Activated CD4-positive, alpha-beta T cell treated with anti-CD3 and anti-CD28 coated beads, Interleukin-10, Interleukin-2, amounts not matched to agents 100 ng/mL and 50 ng/mL, durations not matched to agents 16 hours and 8 hours (primary cell): ENCODE measurements at places on chromosomes 7 and 10.

DNA sequence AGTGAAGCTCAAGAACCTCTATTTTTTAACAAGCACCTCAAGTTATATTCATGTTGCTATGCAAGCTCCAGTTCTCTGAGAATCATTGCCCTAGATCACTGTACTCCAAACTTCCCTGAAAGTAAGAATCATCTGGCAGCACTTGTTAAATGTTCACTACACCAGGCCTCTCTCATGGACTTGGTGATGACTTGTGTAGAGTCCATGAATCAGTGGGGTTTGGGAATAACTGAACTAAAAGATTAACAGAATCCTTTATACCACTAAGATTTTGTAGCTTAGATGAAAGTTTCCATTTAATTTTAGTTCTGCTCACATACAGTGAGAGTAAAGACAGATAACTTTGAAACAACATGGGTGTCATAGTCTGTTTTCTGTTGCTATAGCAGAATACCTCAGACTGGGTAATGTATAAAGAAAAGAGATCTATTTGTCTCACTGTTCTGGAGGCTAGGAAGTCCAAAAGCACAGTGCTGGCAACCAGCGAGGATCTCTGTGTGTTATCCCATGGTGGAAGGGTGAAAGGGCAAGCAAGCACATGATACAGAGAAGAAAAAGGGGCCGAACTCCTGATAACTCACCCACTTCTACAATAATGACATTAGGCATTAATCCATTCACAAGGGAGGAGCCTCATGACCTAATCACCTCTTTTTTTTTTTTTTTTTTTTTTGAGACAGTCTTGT lies 27.9 kb upstream of the AOAH start:
- DNase-seq = no peak

- DNase-seq = no peak
Observed at GRCh38 chr7:1754345-1754908, 84.3 kb downstream of the ELFN1 start.

- peak; percentile 42 for DNase-seq
Observed at GRCh38 chr10:6669269-6669859, 89.3 kb upstream of the PRKCQ start.

DNA sequence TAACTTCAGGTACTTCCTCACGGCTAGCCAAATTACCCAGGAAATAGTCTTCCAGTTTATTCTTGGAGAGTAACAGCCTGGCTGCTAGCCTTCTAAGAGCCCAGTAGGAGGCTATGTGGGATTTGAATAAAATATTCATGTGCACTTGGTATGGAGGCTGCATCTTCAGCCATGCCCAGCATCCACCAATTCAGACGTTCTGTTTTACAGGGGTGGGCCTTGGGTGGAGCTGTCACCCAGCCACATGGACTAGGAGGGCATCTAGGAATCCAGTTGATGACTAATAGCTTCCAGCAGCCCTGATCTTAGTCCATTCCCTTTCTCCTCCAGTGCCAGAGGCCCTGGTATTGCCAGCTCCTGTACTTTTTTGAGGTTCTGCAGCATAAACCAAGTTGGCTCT lies 66.3 kb upstream of the ZRANB1 start:
- no peak for DNase-seq

- no peak for DNase-seq
Observed at GRCh38 chr10:131574363-131574706, 262.8 kb upstream of the TCERG1L start.

- DNase-seq = peak; percentile 41
Observed at GRCh38 chr7:90708841-90709317, 112.8 kb downstream of the CDK14 start.

DNA sequence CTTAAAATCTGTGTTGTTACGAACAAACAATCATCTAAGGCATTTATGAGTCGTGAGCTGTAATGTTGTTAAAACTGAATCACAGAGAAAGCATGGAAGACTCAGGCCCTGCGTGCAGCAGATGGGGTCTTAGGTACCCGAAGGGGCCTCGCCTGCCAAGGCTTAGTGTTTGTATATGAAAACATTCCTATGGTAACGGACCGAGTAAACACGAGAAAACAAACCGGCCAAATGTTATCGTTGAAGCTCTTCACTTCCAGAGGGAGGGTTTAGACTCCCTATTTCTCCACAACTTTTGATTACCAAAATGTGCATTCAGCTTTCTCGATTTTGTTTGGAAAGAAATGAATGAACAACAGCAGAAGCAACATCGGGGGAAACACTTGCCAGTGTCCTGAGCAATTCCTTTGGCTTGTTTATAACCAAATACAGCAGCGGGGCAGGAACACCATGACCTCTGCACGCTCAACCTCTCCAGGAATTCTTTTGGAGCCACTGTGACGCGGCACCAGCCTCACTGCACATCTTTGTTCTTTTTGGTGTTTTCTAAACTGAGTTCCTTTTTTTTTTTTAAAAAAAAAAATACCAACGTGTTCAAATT lies 121.6 kb upstream of the KLF6 start:
- no peak for DNase-seq

DNA sequence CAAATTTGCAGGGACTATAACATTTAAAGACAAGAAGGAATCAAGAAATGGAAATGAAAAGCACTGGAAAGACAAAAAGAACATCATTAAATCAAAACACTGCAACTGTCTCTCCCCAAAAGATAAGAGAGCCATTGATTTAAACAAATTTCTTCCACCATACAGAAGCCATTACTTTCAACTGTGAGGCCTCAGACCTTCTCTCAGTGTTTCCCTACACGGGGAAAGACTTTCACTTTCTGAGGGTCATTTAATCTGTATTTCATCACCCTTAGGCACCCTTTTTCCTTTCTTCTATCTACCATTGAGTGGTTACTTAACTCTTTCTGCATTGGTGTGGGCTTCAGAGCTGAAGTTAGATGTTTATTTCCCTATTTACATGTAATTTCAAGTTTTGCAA lies 47.5 kb downstream of the CCDC172 start:
- DNase-seq = no peak

DNA sequence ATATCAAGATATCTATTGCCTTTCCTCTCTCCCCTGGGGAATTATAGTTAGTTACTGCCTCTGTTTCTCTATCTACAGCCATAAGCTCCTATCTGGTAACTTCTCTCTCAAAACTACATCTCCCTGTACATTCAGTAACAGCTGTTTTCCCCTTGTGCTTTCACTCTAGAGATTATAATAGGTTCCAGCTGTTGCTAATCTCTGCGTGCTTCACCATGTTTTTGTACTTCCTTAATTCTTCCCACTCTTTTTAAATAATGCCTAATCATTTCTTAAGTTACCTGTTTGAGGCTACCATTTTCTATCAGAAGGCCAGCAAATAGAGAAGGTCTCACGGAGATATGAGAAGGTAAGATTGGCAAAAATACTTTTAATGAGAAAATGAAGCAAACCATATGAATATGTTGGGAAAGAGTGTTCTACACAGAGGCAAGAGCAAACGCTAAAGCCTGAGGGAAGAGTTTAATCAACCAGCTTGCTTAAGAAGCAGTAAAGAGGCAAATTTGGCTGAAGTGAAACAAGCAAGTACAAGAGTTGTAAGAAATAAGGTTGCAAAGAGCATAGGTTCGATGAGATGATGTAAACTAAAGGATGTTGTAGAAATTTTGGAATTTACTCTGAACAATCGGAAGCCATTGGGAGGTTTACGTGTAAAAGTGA lies 101.9 kb upstream of the HGF start:
- no peak for DNase-seq

DNA sequence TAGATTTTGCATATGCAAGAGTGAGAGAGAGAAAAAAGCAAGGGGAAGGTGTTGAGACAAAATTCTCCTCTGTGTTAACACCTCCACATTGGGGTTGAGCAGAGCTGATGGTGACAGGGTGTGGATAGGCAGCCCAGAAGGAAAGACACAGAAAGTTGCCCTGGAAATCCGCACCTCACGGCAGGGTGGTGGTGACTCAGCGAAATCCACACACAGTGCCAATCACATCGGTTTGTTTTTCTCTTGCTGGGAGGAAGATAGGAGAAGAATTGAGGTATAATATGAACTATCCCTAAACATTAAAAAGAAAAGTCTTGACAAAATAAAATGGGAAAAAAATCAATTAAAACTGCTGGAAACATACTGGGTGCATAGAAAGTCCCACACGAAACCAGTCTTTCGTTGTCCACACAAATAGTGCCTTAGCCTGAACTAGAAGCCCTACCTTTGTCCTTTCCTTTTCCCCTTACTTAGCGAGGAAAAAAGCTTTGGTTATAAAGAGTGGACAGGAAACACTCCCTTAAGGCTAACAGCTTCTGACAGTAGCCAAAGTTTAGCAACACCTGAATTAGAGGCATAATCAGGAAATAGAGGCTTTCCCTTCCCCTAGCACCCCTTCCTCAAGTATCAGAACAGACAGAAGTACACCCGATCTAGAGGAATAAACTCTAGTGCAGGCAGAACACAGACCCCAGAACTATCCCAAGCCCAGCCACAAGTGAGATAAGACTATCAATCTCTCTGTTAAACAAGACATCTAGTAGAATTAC lies 39.2 kb upstream of the DNAJC1 start:
- DNase-seq = no peak

DNA sequence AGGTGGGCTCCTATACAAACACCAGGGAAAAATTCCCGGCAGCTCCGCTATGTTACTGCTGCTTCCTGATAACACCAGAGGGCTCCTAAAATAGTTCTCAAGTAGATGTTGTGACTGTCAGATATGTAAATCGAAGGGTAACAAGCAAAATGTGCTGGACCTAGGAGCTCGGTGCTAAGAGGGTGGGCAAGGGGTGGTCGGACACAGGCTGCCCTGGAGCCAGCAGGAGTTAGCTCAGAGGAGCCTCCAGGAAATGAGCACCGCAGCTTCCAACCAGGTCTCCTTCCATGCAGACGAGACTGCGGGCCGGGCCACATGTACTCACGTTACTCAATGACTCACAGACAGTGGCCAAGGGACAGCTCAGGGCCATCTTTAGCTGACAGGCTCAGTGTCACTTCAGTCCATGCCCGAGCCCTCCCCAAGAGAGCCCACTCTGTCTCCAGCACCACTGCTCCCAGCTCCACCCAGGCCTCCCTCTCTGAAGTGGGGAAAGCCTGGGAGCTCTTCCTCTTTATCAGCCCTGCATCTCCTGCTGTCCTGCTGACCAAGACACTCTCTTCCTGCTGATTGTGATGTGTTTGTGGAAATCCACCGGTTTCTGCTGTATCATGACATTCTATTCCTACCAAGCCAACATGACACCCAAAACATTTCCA lies 37.2 kb upstream of the TMEM273 start:
- no peak for DNase-seq

DNA sequence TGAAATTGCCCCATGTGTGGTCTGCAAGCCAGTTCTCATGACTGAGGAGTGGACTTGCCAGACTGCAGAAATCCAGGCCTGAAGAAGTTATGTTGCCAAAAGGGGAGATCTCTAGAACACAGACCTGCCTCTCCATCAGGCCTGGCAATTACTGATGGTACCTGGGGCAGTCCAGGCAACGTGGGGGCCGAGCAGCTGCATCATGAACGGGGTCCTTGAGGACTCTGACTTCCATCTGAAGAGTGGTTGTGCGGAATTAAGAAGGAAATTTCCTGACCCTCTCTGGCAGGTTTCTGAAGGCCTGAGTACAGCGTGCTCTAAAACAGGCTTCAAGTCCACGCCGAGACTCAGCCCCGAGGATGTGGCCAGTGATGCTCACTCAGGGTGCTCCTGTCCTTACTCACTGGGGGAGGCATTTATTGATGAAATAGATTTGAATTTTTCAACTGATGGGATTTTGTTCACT lies 30.4 kb downstream of the RAMP3 start:
- DNase-seq = no peak

DNA sequence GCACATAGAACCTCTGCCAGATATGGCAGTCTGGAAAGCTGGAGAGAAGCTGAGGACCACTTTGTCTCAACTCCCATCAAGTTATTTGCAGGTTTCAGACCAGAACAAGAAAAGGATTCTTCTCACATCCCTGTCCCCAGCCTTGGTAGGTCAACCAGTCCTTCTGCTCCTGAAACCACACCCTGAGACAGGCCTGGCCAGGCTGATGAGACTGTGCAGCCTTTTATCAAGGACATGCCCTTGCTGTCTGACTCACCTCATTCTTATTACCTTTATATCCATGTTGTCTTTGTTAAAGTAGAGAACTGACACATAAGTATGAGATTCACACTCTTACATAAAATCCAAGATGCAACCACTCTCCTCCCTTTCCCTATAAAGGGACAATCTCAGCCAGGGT lies 354.9 kb downstream of the PLXNA4 start:
- no peak for DNase-seq

GRCh38 chr10:74084955-74085354 lies 65.7 kb downstream of the AP3M1 start:
- peak; percentile 74 for DNase-seq

DNA sequence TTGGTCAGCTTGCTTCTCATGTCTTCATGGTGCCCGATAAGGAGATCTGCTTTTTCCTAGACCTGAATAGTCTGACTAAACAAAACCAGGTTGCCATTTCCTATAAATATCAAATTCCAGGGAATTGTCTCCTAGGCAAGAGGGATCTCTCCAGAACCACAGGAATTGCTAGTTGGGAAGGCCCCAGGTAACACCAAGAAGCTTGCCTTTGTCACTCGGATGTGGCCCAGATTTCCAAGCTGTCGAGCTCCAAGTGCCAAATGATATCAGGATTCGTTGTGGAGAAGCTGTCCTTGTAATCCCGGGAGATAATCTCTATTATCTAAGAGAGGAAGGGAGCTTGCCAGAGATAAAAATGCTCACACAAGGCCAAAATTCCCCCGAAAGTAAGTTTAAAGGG lies 1288.5 kb upstream of the AUTS2 start:
- DNase-seq = no peak

DNA sequence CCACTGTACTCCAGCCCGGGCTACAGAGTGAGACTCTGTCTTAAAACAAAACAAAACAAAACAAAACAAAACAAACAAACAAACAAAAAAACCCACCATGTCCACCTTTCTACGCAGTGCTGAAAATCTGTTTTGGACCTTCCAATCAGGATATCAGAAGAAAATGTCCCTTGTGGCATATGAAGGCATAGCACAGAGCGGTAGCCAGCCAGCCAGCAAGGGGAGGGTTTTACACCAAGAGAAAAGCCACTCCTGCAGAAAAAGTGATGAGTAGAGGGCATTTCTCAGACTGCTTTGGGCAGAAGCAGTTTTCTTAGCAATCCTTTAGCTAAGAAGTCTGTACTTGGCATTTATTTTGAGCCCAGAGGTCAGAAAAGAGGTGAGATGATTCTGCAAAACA lies 612.2 kb downstream of the TYW1 start:
- no peak for DNase-seq
